HTR-8/SVneo (cell line): ENCODE measurements at places on chromosomes 11 and 22.
A peak's percentile ranks its signal among the peaks of the same experiment; 100 is the strongest.

GRCh38 chr11:16278979-16279378 is 77.4 kb downstream of the SOX6 start:
- DNase-seq: no peak

- no peak for DNase-seq
Measured at GRCh38 chr11:125287491-125288210, 123.1 kb downstream of the PKNOX2 start.

GRCh38 chr11:100855466-100856067 is 168.5 kb downstream of the ARHGAP42 start:
- DNase-seq: peak; percentile 34

DNA sequence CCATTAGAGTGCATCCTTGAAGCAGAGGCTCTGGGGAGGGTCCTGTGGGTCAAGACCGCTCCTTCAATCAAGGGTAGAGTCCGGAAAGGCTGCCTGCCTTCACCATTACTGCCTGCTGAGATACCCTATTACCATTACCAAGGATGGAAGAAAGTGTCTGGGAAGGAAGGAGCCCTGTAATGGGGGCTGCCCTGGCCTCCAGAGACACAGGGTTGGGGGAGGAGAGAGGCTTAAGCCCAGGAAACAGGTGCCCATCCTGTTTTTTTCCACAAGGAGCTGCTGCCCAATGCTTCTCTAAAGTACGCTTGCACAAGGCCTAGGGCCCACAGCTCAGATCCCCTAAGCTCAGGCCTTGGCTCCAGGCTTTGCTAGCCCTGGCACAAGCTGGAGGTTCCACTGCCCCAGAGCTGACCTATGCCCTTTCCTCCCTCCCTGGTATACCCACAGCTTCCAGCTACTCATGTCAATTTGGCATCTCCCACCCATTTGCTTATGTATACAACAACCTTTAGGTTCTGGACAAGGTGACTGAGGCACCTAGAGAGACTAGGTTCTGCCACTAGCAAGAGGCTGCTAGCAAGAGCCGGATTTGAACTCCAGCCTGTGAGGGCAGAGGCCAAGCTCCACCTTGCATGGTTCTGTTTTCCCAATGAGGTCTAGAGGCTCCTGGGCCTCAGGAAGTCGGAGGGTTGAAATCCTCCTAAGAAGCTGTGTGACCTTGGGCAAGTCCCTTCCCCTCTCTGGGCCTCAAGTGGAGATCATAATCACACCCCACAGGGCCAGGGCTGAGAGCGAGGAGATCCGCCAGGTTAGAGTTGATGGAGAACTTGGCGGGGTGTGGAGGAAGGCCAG is 1.5 kb upstream of the PLCB3 start:
- no peak for DNase-seq

DNA sequence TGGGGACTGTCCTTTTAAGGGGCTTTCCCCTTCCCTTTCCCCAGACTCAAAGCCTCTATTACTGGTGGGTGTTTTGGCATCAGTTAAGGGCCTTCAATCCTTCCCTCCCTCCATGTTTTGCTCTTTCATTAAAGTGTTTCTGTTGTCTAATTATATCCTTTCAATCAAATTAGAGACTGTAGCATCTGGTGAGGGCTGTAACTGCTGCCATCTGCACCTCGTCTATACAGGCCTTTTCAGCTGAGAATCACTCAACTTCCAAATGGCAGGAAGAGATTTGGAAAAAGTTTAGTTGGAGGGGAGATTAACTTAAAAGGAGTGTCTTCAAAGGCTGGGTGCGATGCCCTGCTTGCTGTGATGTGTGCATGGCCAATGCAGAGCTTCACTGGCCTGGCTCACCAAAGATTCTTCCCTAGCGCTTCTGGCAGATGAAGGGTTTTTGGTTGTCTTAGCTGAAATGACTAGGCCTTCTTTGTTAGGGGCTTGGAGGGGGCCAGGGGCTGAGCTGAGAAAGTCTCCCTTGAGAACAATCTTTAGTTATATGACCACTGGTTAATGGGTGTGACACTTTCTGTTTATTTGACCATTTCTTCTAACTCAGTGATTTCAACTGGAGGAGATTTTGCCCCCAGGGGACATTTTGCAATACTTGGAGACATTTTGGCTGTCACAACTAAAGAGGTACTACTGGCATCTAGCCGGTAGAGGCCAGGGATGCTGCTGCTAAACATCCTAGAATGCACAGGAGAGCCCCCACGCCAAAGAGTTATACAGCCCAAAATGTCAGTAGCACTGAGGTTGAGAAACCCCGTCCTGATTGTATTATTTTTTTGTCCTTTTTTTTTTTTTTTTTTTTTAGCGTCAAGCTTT is 7.5 kb downstream of the KREMEN1 start:
- DNase-seq: no peak

- no peak for DNase-seq
Measured at GRCh38 chr22:40006641-40007040, 11.9 kb downstream of the FAM83F start.

DNA sequence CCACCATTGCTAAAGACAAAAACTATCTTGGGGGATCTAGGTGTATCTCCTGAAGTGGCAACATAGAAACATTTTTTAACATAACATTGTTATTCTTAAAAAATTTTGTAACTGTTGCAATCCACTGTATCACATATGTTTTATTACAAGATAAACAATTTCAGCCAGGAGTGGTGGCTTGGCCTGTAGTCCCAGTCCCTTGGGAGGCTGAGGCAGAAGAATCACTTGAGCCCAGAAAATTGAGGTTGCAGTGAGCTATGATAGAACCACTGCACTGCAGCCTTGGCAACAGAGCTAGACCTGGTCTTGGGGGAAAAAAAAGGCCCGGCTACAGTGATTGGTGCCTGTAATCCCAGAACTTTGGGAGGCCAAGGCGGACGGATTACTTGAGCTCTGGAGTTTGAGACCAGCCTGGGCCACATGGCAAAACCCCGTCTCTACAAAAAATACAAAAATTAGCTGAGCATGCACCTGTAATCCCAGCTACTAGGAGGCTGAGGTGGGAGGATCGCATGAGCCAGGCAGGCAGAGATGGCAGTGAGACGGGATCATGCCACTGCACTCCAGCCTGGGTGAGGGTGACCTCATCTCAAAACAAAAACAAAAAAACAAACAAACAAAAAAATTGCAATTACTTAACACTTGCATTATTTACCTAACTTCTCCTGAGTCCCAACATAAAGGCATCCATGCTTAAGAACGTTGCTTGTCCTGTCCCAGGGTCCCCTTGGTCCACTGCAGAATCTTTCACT is 1.5 kb upstream of the DEPDC5 start:
- no peak for DNase-seq

DNA sequence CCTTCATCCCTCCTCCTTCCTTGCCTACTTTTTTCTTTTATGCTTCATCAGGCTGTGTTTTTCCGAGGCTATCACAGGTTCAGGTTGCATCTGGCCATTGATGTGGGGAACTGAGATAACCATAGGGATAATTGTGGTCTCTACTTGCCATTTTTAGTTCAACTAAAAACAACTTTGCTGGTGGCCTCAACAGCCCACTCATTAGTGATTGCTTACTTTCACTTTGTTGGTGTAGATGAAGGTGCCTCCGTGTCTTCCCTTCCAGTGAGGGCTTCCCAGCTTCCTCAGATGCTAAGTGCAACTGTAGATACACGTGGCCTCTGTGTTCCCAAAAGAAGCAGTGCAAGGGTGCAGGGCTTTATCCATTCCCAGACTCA is 35.0 kb downstream of the KCNJ1 start:
- no peak for DNase-seq

- DNase-seq: no peak
Measured at GRCh38 chr11:69429716-69430491, 51.6 kb upstream of the LINC01488 start.

GRCh38 chr22:46075764-46076531 is 74.4 kb upstream of the PPARA start:
- DNase-seq: no peak

GRCh38 chr11:132712466-132712865 is 819.8 kb downstream of the OPCML start:
- no peak for DNase-seq
